ENCODE measurements at places on chromosomes 12 and 14.

DNA sequence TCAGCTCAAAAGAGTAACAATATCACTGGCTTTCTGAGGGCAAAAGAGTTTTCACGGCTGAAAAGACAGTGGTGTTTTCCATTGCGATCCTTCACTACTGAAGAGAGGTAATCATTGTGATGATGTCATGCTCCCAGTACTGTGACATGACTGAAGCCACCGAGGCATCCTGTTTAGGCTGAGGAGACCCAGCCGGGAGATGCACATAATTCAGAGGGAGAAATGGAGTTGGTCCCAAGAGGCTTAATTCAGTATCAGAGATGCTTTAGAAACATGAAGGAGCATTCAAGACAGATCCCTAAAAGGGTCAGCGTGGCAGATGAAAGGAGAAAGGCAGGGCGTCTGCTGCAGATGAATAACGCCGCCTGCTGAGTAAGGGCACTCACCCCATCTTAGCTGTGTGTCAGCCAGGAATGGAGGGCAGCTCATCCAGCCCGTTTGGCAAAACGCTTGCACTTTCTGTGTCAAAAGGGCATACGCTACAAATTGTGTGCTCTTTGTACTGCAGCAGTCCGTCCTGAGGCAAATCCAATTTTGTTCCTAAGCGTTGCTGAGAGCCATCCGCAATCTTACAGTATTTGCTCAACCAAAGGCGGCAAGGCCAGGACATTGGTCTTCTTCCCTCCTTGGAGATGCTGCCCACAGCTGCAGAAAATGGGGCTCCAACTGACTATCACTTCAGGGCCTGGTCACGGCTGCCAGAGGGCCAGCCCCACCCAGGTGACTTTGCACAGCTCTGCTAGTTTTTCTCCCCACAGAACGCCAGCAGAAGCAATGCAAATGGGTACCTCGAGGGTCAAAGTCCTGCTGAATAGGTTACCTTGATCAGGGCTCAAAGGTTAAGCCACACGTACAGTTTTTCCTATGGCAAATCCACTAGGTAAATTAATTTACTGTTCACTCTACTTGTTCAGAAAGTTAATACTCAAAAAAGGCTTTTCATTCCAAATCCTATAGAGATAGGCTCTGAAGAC, 23.5 kb downstream of the CCDC92 start:
- DNase-seq, result no peak

DNA sequence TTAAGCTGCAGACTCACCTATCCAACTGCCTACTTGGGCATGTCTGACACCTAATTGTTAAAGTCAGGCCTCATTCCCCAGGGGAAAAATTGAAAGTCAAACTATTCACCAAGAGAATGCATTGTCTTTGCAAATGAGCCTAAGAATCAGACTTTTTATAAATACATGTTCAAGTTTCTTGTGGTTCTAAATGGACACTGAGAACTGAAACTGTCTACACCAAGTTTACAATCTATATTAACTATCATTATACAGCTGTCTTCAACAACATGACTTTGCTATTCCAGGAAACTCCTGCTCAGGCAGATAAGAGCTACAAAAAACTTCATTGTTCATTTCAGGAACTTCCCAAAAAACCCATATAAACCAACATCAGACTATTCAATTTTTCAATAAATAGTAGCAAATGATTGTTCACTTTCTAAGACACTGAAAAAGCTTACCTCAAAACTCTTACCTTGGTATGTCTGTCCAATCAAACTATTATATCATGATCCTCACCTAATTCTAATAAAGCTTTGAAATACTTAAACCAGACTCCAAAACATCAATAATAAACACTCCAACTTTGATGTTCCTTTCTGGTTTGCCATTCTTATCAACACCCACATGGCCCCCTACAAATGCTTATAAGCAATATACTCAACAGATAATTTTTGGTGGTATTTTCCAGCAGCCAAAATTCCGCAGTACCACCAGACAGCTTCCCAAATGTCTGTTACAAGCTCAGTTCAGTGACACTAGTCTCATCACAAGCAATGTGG, 24.2 kb downstream of the CDK17 start:
- DNase-seq, result no peak

DNA sequence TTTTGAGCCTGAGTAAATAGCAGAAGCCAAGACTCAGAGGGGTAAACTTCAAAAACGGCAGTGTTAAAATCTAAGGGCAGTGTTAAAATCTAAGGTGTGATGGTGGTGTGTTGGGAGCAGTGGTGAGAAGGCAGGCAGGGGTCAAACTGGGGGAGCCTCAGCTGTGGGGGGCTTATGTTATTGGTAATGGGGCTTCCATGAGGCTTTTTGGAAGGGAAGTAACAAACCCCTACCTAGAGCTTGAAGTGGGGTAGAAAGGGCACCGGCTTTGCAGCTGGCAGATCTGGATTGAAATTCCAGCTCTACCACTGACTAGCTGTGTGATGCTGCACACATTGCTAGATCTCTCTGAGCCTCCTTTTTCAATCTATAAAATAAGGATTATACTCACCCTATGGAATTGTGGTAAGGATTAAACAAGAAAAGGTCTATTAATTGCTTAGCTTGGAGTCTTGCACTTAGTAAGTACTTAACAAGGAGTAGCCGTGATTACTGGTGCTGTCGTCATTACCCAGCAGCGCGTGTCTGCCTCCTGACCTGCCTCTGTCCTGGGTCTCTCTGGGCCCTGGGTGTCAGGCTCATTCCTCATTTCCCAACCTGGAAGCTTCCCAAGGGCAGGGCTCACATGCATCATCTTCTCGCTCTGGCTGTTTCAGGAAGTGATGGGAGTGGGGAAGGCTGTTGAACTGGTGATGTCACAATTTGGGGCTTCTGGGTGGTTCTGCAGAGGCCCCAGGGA, 18.5 kb upstream of the KRT80 start:
- no peak for DNase-seq

GRCh38 chr12:130461447-130461815, 123.7 kb downstream of the PIWIL1 start:
- DNase-seq, result no peak

GRCh38 chr14:75885829-75886228, 96.0 kb downstream of the TGFB3 start:
- no peak for DNase-seq

DNA sequence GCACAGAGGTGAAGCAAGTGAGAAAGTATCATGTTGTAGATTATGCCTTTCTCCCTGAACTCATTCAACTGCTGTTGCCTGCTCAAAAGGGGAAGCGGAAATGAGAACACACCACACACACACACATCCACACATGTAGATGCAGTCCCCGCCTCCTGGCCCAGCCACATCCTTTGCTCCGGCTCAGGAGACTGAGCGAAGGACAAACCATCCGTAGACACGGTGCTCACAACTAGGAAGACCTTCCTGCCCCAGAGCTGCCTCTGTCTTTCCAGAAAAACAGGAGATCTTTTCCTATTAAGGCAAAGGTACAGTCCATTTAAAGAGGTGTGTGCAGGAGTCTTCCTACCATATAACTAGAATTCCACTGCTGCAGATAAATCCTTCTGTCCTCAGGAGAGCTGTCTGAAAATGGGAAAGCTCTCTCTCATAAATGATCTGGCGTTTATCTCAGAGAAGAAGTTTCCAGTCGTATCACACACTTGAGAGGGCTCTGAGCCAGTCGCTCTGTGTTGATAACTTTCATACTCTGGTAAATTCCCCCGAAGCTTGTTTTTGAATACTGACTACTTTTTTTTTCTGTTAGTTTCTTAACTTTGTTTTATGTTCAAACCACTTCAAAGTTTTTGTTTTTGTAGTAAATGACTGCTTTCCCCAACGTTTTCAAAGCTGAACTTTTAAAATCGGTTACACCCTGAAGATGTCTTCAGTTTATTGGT, at the start of gene TESPA1:
Gene TESPA1 (minus strand): TSS at position 105 of the 719 bp plus-strand sequence. CDS start 10,200 bp downstream, outside the sequence.
- DNase-seq, result peak; percentile 95

DNA sequence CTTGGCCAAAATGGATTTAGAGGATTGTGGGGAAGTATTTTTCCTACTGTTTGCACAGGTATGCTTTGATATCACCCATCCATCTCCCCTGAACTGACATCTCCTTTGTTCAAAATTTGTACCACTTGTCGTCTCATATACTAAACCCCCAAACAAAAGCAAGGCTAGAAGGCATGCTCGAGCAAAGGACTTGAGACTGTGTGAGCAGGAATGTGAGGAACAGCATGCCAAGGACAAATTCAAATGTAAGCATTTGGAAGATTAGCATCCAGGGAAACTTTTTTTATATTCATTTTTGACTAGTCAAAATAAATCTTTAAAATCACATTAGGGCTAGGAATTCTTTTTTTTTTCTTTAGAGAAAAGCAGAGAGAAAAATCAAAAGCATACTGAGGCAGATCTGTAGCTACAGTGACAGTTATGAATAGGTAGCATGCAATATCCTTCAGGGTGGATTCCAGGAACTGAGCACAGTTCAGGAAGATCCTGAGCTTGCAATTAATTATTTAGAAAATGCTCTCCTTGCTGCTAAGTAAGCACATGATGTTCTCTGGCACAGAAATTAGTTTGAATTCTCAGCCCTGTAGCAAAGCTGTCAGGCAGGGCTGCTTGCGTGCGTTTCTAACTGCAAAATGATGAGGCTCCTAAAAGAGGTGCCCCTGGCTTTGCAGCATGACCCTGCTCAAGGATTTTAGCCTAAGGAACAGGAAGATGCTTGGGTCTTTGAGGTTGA, 327.7 kb downstream of the LRIG3 start:
- no peak for DNase-seq

GRCh38 chr14:60651086-60651795, 2.0 kb upstream of the SIX1 start:
- DNase-seq, result no peak

DNA sequence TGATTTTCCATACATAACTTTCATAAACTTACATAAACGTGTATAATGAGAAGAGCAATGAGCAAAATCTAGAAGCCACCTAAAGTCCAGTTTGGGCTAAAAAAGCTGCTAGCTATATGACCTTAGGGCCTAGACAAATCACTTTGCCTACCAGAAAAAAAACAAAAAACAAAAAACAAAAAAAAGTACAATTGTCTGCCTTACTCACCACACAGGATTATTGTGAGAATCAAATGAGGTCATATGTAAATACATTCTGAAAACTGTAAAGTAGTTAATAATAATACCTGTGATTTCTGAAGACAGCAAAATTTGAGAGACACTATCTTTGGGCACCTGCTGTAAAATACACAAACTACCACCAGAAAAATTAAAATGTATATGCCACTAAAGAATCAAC, 4.2 kb downstream of the ATP2B1 start:
- no peak for DNase-seq

DNA sequence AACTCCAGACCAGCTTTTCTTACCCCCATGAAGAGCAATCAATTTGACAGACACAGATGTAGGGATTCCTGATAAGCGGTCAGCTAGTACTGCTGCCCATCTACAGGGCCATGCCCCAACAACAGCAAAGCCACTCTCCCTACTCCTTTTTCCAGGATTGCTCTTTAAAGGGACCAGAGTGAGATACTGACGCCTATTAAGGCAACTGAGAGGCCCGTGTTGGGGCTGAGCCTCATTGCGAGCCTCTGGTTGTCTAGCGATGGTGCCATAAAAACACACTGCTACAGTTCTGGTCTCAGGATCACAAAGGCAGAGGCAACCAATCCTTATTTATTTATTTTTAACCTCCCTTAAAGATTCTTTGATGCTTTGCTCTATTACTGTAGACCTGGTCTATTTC, 31.1 kb downstream of the AK7 start:
- no peak for DNase-seq

DNA sequence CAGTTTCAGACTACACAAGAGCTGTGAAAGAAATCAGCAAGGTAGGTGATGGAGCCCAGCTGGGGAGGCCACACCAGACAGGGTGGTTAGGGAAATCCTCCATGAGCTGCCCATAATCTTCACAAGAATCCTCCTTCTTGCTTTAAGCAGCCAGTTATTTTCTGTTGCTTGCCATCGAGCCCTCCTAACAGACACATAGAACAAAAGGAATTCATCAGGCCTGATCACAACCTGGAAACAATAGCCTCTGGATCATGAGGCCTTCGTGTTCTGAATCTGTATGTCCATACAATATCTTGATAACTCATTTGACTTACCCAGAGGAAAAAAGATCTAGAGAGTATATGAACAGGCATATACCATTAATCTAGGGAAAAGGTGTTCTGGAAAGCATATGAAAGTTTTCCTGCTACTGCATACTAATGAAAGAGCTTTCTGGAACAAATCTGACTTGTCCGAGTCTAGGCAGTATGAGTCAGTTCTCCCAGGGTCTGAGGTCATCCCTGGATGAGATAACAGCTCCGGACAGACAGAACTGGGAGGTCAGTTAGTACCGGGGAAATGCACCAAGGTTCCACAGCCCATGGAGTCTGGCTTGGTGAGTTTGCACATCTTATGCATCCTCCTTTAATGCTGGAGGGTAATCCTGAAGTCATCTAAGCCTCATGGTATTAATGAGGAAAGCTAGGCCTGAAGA, 52.8 kb upstream of the ELK3 start:
- DNase-seq, result no peak

DNA sequence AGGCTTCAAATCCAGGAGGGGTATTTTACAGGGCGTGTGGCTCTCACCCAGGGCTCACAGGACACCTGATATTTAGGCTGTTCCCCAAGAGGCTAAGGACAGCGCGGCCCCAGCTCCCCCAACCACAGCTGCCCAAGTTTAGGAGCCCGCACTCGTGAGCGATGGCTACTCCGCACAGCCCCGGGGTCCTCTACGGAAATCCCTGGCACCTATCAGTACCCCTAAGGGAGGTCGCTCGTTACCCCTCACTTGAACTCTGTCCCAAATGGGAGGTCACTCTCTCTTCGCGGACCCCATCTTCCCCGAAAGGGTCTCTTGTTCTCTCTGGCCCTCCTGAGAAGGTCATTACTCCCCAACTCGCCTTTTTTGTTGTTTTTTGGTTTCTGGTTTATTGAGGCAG, 708 bp upstream of the P2RX4 start:
- DNase-seq, result peak; percentile 65

DNA sequence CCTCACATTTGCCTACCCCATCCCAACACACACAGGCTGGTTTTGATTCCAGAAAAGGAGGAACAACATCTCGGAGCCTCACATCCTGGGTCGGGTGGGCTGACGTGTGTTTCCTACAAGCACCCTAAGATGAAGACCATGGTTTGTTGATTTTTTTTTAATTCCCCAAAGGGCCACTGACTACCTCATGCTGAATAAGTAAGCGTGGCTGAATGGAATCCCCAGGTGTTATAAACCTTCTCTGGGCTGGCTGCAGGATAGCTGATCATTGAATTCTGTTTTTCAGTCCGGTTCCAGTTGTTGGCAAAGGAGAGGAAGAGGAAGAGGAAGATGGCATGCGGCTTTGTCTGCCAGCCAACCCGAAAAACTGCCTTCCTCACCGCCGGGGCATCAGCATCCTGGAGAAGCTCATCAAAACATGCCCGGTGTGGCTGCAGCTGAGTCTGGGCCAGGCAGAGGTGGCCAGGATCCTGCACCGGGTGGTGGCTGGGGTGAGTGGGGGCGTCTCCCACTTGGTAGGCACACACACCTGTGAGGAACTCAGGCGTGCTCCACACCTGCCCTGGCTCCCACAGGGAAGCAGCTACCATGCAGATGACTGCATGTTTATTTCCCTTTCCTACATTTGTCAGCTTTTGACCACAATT, 42.0 kb downstream of the RIN3 start:
- no peak for DNase-seq

DNA sequence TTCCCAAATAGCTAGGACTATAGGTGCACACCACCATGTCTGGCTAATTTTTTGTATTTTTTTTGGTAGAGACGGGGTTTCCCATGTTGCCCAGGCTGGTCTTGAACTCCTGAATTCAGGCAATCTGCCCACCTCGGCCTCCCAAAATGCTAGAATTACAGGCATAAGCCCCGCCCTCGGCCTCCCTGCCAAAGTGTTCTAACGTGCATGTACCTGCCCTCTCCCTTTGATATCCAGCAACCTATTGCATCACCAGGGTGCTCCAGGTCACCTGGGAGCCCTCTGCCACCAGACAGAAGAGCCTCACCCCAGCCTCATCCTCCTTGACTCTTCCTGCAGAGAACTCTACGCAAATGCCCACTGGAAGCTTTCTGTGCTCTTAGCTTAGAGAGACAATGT, 2.2 kb upstream of the EML1 start:
- DNase-seq, result no peak

All from activated CD4-positive, alpha-beta T cell treated with anti-CD3 and anti-CD28 coated beads, Interleukin-2, amount 10 ng/mL, durations not matched to agents 24 days and 14 days (primary cell).